Stimulated activated CD4-positive, alpha-beta T cell treated with anti-CD3 and anti-CD28 coated beads, TNF-alpha, amount 100 ng/mL, for 4 hours (primary cell): ENCODE measurements at places on chromosomes 5 and 9.

DNA sequence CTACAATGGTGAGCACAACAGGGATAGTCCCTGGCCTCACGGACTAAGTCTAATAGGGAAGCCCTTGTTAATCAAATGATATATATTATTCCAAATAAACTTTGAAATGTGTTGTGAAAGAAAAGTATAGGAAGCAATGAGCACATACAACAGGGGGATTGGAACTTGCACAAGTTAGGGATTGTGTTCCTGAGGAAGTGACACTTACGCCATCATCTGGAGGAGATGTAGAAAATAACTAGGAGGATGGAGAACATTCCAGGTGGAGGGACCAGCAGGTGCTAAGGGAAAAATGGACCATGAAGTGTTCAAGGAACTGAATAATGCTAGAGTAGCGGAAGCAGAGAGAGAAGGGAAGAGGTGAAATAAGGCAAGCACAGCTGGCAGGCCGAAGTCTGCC is 18.8 kb upstream of the RPS23 start:
- DNase-seq, result no peak

GRCh38 chr5:125440905-125441304 is 694.5 kb upstream of the ZNF608 start:
- DNase-seq, result no peak

DNA sequence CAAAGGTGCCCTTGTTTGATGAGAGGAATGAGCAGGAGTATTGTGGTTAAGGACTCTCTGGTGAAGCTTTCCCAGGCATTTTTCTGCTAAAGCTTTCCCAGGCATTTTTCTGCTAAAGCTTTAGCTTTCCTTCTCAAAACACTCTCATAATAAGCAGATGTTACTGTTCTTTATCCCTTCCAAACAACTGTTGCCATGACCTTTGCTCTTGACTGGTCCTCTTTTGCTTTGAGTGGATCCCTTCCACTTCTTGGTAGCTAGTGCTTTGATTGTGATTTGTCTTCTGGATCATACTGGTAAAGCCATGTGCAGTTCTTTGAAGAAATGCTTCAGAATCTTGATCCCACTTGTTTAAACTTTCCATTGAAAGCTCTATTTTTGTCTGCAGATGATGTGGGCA is 85.8 kb downstream of the GPBP1 start:
- no peak for DNase-seq

DNA sequence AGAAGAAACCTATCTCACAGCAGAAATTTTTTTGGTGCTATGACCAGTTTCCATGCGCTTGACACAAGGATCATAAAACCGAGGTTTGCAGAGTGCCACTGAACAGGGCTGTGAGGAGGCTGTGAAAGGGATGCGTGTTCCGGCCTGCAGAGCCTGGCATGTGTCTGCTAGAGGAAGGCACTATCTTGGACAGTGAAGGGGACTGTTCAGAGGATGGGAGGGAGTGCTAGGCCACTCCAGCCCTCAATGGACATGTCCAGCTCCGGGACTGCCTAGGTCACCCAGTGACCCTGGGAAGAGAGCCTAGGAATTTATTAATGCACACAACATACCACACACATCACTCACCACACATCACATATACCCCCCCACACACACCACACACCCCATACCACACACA is 275.9 kb downstream of the GADD45G start:
- no peak for DNase-seq

DNA sequence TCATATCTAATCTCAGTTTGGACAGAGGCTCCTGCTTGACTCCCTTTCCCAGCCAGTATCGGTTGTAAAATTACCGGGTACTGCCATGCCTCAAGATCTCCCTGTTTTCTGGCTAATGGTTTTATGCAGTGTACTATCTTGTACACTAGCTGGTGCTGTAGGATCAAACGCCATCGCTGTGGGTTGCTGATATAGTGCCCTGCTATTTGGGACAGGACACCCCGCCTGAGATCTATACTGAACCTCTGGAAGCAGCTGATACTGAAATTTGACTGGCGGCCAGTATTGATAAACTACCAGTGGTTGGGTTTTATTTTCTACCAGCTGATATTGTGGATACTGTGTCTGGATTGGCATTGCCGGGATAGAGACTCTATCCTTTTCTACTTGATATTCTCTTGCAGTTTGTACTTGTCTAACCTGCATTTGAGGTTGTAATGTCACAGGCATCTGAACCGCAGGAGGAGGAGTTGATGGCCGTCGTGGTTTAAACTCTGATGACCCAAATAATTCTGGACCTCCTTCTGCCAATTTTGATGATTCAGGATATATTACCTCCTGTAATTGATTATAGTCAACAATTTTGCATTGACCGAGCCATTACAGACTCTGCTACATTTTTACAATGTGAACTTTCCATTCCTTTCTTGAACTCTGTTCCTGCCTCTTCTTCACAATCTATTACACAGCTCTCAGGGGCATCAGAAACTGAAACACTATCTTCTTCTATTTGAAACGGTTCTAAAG is 112.5 kb upstream of the LARP1 start:
- DNase-seq, result no peak

GRCh38 chr5:2169430-2169808 is 286.7 kb upstream of the IRX4 start:
- no peak for DNase-seq

GRCh38 chr5:9545992-9546851 is at the start of gene SEMA5A:
Gene SEMA5A (minus strand): TSS chr5:9546075. CDS start chr5:9379946, 166,129 bp downstream.
- DNase-seq, result no peak

- no peak for DNase-seq
Observed at GRCh38 chr5:137061382-137061781, 437.7 kb downstream of the SPOCK1 start.

GRCh38 chr9:93182572-93182971 is 1.4 kb upstream of the WNK2 start:
- no peak for DNase-seq

DNA sequence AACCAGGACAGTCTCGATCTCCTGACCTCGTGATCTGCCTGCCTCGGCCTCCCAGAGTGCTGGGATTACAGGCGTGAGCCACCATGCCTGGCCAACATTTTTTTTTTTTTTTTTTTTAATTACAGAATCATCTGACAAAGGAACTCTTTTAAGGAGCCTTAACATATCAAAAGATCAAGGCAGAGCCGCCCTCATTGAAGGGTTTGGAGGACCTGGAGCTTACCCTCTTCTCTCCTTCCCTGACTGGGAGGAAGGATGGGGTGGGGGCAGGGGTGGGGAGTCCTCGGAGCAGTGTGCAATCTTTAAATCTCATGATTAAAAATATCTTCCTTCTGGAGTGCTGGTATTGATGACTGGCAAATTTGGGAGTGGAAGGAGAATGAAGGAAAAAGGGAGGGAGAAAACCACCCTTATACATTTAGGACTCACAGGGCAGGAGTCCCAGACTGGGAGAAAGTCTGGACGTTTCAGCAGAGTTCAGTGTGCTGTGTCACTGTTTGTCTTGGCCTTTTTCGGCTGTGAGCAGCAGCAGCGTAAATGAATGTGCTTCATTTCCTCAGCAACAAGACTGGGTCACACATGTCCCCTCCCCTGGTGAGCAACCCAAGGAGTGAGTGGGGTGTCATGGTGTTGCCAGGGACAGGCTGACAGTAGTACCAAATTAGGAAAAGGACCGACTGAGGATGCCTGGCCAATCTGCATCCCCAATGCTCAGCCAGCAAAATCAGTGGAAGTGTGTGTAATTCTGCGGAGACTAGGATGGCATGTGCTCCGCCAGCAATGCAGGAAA is 115.3 kb upstream of the BNC2 start:
- DNase-seq, result no peak

DNA sequence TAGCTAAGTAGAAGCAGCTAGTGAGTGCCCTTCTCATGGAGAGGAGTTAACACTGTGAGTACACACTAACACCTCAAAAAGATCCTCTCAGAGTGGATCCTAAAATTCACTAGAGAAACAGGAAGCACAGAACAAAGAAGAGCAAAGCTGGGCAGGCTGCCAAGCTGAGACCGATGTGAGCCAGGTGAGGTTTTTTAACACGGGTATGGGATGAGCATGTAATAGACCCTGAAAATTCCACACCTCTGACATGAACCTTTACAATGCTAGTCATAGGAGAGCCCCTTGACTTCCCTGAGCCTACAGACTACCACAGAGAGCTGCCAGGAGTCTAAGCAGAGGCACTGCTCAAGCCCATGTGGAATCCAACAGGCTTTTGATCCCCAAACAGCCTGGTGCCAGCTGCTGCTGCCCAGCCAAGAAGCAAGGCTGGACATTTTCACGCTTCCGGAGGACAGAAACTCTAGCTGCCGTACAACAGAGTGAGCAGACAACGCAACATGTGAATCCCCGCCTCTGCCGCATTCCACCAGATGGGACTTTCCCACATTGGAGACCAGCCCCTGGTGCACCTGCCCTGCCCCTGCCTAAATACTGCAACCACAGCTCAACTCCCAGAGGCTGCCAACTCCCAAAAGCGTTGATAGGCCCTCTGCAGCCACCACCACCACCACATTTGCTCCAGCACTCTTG is 280.8 kb downstream of the CDH10 start:
- no peak for DNase-seq

DNA sequence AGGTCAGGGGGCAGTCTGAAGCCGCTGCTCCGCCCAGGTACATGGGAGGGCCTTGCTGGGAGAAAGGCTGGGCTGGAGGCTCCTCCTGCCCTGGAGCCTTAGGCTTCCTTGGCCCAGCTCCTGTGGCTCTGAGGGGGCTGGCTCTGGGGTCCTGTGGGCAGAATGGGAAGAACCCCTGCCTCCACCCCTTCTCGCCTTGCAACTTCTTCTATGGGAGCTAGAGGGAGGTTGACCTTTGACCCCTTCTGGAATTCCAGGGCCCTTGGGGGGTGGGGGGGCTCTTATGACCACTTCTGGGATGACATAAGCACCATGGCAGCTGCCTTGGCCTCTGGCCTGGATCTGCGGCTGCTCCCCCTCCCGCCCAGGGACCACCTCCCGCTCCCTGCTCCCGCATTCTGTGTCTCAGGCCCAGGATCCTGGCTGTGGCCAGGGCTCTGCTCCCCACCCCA is 32.2 kb downstream of the IER5L start:
- no peak for DNase-seq

GRCh38 chr9:91474656-91475055 is 51.0 kb upstream of the NFIL3 start:
- DNase-seq, result no peak

- no peak for DNase-seq
Observed at GRCh38 chr5:121853850-121854249, 2.2 kb downstream of the FTMT start.
